Mesothelial cell of epicardium (in vitro differentiated cells): ENCODE measurements at places on chromosomes 2 and 18. TPM values are rescaled to one million over a fixed set of nuclear protein-coding genes. Genes with fewer than 3 reads are reported as not detected.

TBR1 gene
- total RNA-seq: 0.09 to 0.13 TPM in 2 of 3 replicates, not detected in the other

DNA sequence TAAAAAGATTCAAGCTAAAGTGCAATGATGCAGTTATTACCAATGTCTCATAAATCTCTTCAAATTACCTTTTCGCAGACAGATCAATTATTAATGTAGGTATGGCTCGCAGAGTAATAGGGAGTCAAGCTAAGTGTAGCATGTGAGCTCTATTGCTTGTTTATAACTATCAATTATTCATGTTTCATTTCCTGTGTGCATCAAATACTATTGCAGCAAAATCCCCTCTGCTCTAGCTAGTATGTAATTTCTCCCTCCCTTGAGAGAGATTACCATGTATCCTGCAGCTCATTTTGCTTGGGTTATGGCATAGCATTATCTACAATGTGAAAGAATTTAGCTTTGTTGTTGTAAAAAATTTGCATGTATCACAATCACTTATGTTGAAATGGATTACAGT lies 65.6 kb upstream of the SCN1A start:
- peaks cover 2% of the 10 kb centered on the region for H3K4me1 ChIP-seq
- no peaks in the 10 kb centered on the region for H3K36me3 ChIP-seq
- DNase-seq: no peak
- no peak overlapping the region for H3K4me3 ChIP-seq

- no peak overlapping the region for H3K4me3 ChIP-seq
- no peaks in the 10 kb centered on the region for H3K36me3 ChIP-seq
These were observed 142.3 kb upstream of the ITGA6 start for GRCh38 chr2:172285010-172285621.

GRCh38 chr2:45156605-45157004 lies 147.4 kb upstream of the SIX2 start:
- H3K27ac ChIP-seq: no peak overlapping the region
- DNase-seq: no peak
- peaks cover 45% of the 10 kb centered on the region for H3K27me3 ChIP-seq

DNA sequence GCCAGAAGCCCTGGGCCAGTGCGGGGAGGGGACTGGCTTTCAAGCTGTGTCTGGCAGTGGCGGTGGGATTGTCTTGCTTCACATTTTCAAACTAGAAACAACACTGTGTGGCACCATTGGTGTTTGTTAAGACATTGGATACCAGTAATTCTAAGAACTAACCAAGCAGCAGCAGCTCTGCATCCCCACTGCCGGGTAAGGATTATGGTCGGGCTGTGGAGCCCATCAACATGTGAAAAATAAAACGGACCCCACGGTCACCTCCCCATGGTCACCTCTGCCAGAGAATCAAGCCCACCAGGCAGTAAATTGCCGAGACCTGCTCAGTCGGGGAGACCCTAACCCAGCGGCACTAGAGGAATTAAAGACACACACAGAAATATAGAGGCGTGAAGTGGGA lies 65.3 kb downstream of the C18orf63 start:
- H3K4me1 ChIP-seq: no peaks in the 10 kb centered on the region
- H3K36me3 ChIP-seq: no peaks in the 10 kb centered on the region
- H3K4me3 ChIP-seq: no peak overlapping the region
- H3K27ac ChIP-seq: no peak overlapping the region
- H3K27me3 ChIP-seq: peaks cover 19% of the 10 kb centered on the region

GRCh38 chr2:28871620-28872019 lies 1.5 kb upstream of the TRMT61B start:
- peaks cover 24% of the 10 kb centered on the region for H3K4me1 ChIP-seq
- peak overlapping the region; percentile 8 for H3K4me3 ChIP-seq
- peaks cover 23% of the 10 kb centered on the region for H3K27me3 ChIP-seq
- DNase-seq: no peak
- H3K36me3 ChIP-seq: peaks cover 4% of the 10 kb centered on the region

DNA sequence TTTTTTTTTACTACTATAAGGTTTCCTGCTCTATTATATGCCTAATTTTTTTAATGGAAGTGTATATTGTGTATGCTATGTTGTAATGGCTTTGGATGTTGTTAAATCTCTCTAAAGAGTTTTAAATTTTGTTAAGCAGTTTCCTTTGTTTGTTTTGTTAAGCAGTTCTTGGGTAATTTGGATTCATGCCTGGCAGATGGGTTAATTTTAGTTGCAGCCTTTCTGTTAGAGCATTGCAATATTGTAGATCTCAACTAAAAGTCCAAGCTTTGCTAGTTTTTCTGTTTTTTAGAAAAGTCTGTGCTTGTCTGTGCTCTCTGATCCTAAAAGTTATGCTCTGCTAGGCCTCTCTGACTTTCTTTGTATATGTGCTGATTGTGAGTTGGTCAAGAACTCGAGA lies 1229.0 kb upstream of the NRXN1 start:
- no peak overlapping the region for H3K4me3 ChIP-seq
- DNase-seq: no peak

GRCh38 chr2:171042253-171042969 lies 113.4 kb downstream of the GORASP2 start:
- no peak for DNase-seq
- H3K27me3 ChIP-seq: no peaks in the 10 kb centered on the region
- no peak overlapping the region for H3K4me3 ChIP-seq
- H3K4me1 ChIP-seq: no peaks in the 10 kb centered on the region
- H3K27ac ChIP-seq: peak overlapping the region; percentile 19

GRCh38 chr18:49846361-49846662 lies 33.0 kb upstream of the ACAA2 start:
- H3K27ac ChIP-seq: no peak overlapping the region
- no peaks in the 10 kb centered on the region for H3K36me3 ChIP-seq
- peaks cover 3% of the 10 kb centered on the region for H3K4me1 ChIP-seq
- no peak overlapping the region for H3K4me3 ChIP-seq

DNA sequence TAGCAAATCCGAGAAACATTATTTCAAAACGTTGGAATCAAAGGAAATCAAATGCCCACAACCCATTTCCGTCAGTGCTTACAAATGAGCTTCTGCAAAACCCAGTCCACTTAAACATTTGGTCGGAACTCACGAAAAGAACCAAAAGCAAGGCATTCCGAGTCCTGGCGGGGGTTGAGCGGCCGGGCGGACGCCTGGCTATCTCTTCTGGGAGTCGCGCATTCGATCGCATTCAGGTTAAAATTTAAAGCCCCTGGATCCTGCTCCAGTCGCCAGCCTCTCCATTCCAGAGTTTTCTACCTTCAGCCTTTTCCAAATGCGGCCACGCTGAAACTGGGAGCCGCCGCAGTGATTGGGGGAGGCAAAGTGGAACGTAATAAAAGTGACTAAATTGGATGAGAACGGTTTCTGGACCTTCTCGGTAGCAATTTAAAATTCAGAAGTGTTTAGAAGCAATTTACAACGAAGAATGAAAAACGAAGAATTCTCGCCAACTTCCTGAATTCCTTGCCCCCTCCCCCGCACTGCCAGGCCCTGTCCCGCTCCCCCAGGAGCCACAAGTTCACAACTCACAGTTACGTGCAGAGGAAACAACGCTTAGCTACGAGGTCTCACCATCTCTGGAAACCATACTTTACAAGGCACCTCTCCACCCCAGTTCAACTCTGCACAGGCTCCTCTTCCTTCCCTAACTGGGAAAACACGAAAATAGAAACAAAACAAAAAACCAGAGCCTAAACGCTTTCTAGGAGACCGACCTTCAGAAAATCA lies 1.7 kb upstream of the GATA6 start:
- peaks cover 55% of the 10 kb centered on the region for H3K27me3 ChIP-seq
- H3K4me1 ChIP-seq: peaks cover 36% of the 10 kb centered on the region
- H3K4me3 ChIP-seq: peak overlapping the region; percentile 98
- H3K36me3 ChIP-seq: peaks cover 7% of the 10 kb centered on the region
